Stimulated activated naive CD8-positive, alpha-beta T cell treated with anti-CD3 and anti-CD28 coated beads, Interleukin-15, Interleukin-2, amounts not matched to agents 100 U/mL and 50 U/mL, for 24 hours (primary cell): ENCODE measurements at places on chromosomes 3 and 15.

DNA sequence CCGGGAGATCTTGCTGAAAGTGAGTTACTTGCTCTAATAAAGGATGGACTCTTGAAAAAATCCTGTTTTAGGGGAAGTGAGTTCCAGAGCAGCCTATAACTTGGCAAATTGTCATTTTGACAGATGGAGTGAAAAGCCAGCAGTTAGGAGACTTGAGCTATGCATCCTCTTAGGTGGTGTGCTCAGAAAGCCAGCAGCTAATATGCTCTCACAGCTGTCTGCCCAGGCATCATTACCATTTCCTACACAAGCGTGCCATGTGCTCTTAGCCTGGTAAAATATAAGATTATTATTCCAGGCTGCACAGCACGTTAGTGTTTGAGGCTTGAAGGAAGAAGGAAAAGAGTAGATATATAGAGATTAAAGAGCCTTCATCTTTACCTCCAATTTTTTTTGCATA lies 151.0 kb downstream of the CHL1 start:
- no peak for DNase-seq

GRCh38 chr3:27312044-27312668 lies 57.0 kb downstream of the NEK10 start:
- DNase-seq = no peak

DNA sequence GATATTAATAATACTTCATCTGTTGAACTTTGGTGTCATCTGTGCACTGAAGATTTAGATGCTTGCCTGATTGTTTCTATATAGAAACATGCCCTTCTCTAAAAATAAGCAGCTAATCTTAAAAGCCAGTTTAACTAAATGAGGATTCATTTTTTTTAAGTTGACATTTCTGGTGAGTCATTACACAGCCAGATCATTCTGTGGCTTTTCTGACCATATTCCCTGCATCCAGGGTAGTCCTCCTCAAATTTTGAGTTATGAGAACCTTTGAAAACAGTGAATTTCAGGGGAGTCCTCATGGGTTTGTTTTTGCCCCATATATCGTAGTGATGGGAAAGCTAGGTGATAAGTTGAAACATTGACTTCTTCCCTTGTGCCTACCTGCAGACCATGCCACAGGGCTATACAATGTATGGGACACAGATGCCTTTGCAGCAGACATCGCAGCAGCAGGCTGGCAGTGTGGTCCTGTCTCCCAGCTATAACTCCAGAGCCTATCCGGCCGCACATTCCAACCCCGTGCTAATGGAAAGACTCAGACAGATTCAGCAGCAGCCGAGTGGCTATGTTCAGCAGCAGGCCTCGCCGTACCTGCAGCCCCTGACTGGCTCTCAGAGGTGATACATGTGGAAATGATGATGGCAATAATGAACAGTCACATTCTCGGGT lies 26.5 kb upstream of the P2RY12 start:
- DNase-seq = no peak

DNA sequence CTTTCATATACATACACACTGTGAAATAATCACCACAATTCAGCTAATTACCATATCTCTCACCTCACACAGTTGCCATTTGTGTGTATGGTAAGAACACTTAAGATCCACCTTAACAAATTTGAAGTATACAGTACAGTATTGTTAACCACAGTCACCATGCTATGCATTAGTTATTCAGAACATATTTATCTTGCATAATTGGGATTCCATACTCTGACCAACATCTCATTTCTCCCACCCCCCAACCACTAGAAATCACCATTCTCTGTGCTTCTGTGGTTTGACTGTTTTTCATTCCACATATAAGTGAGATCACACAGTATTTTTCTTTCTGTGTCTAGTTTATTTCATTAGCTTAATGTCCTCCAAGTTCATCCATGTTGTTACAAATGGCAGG lies 247.7 kb upstream of the CTNNB1 start:
- DNase-seq = no peak

DNA sequence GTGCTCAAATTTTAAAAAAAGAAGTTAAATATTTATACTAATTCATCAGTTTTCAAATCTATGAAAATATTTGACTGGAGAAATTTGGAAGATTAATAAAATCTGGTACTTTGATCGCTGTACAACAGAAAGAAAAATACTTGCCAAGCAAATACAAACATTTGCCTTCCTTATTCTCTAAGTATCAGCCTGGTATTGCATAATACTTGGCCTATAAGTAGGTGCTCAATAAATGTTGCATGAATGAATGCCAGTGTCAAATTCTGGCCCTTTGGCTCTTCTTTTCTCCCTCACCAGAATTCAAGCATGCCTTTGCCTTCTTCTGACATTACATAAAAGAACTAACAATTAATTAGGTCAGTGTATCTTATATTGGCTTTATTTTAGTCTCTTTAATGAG lies 601.7 kb upstream of the GBE1 start:
- no peak for DNase-seq

DNA sequence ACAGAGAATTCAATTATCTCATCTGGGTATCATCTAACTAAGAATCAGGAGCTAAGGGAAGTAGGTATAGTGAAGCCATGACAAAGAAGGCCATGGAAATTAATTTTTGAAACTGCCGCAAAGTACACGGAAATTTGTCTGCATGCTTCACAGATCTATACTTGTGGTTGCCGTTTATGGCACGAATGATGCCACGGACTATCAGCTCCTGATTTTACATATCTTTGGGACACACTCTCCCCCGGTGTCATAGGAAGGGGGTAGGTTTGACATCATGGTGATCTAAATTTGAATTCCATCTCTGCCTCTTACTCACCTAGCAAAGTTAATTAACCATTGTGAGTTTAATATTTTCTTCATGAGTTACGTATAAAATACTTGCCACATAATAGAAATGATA lies 14.0 kb downstream of the ARPP21 start:
- no peak for DNase-seq

- DNase-seq = no peak
Measured at GRCh38 chr3:110749006-110749405, 322.6 kb upstream of the NECTIN3 start.

DNA sequence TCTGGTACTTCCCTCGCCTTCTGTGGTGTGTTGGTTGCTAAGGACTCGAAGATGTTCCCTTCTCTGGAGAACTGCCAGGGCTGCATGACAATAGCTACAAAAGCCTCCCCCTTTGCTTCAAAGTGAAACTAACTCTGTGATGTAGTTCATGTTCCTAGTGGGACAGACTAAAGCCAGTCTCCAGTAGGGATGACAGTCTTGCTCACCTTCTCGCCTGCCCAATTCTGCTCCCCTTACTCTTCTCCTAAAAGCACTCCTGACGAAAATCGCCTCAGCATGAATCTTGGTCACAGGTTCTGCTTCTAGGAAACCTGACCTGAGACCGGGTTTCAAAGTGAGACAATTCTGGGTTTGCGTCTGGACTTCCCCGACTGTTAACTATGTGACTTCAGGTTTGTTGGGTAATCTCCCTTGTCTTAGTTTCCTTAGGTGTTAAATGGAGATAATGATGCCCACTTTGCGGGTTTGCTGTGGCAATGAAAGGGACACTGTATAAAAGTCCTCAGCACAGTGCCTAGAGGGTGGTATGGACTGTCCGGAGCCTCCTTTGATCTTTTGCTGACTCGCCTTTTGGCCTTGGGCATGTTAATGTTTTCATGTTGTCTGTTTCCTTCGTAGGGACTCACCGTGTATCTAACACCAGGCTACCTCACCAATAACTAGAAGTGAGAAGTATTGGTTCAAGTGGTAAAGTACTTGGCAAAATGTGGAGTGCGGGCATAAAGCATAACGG lies 24.9 kb upstream of the THRB start:
- DNase-seq = no peak

GRCh38 chr3:126060613-126061145 lies 23.2 kb downstream of the SLC41A3 start:
- DNase-seq = no peak

DNA sequence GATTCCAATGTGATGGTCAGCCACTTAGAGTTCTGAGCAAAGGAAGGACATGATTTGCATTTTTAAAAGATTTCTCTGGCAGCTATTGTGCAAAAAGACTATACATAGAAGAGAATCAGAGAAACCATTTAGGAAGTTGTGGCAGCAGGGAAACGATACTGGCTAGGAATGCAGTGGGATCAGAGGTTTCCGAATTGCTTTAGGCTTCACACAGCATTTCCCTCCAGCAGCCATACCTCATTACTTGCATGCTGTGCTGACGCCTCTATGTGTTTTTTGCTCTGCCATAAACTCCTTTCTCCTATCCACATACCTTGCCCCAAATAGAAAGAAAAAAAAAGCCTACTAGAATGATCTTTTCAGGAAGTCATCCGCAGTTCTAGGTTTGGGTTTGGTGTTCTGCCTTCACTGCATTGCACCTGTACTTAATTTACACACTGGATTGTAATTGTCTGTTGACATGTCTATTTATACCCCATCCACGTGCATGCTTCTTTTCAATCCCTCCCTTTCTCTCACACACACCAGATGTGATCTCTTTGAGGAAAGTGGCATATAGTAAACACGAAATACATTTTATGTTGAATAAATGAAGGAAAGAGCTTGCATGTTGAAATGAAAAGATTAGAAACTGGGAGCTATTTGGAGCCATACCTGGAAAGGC lies 860.3 kb upstream of the SEMA6D start:
- no peak for DNase-seq

GRCh38 chr15:69802432-69802831 lies 295.3 kb downstream of the TLE3 start:
- no peak for DNase-seq
